ENCODE measurements at places on chromosomes 2 and 18. TPM values are rescaled to one million over a fixed set of nuclear protein-coding genes. Genes with fewer than 3 reads are reported as not detected.

The TCF4 gene
- 33.6 TPM for total RNA-seq

DNA sequence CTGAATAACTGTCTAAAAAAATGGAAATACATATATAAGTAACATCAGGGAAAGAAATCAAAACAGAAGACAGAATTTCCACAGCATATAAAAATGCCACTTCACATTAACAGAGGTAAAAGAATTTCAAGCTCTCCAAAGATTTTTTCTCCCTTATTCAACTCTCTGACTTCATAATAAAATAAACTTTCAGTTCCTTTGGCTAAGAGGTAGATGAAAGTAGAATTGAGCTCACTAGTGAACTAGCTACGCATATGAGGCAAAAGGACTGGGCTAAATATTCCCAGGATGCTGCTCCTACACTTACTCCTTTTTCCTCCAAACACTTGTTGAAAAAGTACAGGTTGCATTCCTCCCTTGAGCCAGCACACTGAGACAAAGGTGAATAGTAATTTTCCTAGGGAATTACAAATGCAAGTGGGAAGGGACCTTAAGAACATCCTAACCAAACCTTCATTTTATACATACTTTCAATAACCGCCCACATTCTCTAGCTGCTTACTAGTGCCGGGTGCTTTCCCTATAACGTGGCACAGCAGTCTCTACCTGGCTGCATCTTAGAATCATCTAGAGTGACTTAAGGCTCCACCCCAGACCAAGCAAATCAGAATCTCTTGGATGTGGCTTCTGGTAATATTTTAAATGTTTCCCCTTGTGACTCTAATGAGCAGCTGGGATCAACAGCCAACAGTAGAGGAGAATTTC is 136.6 kb downstream of the MTCL1 start:
- no peak for DNase-seq

DNA sequence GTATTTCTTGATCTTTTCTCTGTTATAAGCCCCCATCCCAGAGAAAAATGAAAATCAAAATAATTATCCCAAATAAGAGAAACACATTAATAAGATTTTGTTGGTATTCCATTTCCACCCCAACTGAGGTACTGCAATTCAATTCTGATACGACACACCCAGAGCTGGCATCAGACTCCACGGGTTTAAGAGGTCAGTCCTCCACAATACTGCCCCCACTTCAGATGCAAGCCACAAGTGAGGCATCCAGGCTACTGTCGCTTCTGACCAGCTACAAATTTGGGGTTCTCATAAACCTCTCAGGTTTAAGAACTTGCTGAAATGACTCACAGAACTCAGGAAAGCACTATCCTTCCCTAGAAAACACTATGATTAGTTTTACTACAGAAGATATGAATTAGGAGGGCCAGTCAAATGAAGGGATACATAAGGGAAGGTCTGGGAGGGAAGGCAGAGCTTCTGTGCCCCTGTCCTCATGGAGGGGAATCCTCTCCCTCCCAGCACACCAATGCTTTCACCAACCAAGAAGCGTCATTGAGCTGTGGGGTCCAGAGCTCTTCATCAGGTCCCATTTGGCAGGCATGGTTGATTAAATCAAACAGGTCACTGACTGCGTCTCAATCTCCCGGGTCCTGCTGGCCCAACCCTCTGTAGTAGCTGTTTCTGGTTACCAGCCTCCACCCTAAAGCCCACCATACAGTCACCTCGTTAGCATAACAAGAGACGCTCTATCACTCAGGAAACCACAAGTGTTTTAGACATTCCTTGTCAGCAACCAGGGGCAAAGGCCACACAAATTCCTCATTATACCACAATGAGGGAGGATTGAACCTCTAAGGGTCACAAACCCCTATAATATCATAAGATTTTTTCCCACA is 46.2 kb downstream of the IWS1 start:
- no peak for DNase-seq

GRCh38 chr2:98556344-98557033 is 51.8 kb downstream of the COA5 start:
- DNase-seq: no peak

DNA sequence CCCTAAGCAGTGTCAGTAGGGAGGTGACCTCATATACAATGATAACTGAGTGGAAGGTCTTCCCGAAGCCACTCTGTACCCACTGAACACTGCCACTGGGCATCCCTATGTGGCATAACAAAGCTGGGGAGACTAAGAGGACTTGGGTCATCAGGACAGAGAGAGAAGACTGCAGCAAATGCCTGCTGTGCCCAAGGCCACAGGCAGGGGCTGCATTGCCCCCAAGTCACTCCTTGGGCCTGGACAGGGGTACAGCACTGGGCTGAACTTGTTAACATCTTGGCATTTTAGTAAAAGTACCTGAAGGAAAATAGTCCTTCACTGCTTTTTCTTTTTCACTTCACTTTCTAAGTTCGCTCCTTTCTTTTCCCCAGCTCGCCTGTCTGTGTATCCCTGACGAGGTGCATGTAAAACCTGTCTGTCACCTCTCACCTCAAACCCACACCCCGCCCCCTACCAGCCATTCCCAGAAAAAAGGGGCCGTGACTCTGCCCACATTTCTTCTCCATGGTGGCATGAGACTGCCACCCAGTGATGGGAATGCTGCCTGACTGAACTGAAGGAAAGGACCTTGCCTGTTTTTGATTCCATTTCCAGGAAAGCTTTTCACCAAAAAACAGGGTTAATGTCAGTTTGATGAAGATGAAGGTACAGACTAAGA is 62.9 kb downstream of the MTHFD2 start:
- no peak for DNase-seq

The IL1RN gene
- total RNA-seq: not detected

GRCh38 chr18:79738581-79739439 is 58.9 kb upstream of the KCNG2 start:
- DNase-seq: no peak

GRCh38 chr2:233010569-233011267 is 2.3 kb downstream of the NGEF start:
- DNase-seq: no peak

The LIMS4 gene
- total RNA-seq: 2.7 TPM

DNA sequence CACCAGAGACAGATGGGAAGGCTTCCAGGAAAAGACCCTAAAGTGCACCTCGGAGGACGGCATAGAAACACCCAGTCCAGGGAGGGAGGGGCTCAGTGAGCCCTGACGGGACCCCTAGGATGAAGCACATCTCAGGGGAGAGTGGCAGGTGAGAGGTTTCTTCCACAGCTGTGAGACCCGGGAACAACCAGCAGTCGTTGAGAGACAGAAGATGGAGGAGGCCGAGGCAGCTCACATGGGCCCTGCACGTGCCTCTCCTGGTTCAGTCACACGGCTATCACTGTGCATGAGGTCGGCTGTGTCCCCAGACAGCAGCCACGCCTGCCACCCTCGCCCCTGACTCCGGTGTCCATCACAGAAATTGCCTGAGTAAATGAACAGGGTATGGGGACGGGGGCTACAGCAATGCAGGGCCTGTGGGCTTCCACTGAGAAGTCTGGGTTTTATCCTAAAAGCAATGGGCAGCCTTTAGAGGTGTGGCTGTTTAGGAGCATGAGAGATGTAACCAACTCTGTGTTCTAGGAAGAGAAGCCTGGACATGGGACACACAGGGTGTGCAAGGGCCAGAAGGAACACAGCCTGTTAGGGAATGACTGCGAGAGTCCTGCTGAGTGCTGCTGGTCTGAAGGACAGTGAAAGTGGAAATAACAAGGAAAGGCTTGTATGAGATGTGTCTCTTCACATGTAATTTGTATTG is 102.0 kb downstream of the TMEM18 start:
- no peak for DNase-seq

The RTP5 gene
- total RNA-seq: not detected

The CTNNA2 gene
- not detected for total RNA-seq

DNA sequence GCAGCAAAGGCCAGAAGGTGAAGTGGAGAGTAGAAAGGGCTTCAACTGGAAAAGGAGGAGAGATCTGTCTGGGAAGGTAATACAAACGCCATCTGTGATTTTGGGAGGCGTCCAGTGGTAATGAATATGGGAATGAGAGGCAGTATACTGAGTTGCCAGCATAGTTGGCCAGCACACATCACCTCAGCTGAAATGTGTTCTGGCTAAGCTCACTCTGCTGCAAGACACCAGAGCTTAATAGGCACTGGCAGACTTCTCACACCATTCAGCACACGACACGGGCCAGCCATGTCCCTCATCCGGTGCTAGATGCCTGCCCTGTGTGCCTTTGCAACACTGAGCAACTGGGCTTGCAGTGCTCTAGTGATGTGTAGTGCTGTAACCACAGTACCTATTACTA is 277.1 kb downstream of the PIEZO2 start:
- no peak for DNase-seq

GRCh38 chr2:149422337-149422990 is 92.1 kb downstream of the LYPD6 start:
- peak; percentile 67 for DNase-seq

DNA sequence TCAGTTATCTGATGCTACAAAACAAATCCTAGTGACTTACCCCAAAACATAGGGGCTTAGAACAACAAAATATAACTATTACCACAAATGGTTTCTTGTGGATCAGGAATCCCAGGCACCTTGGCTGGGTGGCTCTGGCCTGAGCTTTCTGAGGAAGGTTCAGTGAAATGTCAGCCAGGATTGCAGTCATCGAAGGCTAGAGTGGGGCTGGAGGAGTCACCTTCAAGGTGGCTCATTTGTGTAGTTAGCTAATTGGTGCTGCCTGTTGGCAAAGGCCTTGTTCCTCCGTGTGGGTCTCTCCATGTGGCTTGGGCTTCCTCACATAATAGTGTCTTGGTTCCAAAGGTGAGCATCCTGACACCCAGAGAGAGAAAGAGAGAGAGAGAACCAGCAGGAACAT is 57.4 kb downstream of the COPS8 start:
- DNase-seq: no peak

DNA sequence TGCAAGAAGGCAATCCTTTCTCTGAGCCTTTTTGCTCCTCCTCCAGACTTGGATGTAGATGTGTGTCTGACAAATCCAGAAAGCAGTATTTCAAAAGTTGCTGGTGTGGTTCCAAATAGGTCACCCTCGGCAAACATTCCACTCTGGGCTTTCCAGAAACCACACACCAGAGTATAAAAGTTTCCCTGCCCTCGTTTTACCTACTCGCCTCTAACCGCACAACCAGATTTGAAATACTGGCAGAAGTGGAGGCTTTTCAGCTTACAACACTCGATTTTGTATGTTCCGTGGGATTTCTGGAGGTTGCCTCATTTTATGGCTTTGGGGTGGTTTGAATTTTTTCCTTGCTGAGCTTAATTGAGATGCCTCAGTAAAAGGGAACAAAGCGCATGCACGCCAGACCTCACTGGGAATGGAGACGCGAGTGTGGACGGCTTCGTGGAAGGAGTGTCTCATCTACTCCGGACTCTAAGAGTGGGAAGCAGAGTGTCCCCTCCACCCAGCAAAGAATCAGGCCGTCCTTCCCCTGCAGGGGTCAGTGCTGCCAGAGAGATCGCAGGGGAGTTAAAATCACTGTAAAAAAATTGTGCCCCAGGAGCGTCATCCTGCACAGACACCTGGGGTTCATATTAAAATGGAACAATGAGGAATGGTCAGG is 44.0 kb upstream of the RPL31 start:
- peak; percentile 59 for DNase-seq

- peak; percentile 89 for DNase-seq
These were observed 9.0 kb upstream of the CREG2 start for GRCh38 chr2:101396316-101396717.

The STARD6 gene
- not detected for total RNA-seq

GRCh38 chr2:219598308-219599078 is 836 bp downstream of the STK11IP start:
- no peak for DNase-seq

DNA sequence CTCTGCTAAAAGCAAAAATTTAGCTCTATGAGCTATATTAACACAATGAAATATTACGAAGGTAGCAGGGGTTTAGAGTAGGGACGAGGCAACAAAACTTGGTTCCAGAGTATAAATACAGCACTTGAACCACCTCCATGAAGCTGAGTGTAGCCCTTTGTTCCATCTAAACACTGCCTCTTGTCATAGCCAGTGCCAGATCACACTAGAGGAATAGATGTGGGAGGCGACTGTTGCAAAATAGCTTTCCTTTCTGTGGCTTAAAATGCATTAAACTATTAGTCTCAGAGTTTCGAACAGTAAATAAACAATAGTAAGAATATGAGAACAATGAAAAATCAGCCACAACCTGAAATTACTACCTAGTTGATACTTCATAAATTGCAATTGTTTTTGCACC is 29.8 kb downstream of the PIEZO2 start:
- DNase-seq: no peak

GRCh38 chr18:48418539-48419276 is 9.5 kb upstream of the ZBTB7C start:
- peak; percentile 53 for DNase-seq

- DNase-seq: no peak
These were observed 339.4 kb downstream of the DCC start for GRCh38 chr18:52679354-52679753.

- no peak for DNase-seq
These were observed 823 bp upstream of the GORASP2 start for GRCh38 chr2:170928036-170928823.

DNA sequence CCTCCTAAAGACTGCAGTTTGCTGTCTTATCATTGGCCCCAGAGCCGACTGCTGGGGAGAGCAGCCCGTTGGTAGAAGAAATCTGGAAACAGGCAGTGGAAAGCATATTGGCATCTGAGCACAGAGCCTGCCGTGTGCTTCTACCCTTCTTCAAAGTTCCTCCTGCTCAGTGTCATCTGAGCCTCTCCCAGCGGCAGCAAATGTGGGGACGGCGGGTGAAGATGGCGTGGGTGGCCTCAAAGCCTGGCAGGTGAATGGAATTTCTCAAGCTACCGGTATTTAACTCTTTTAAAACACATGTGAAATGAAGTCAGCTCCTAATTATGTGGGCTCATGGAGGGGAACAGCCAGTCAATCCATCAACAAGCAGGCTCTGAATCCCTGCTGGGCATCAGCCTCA is 181.6 kb upstream of the PXDN start:
- no peak for DNase-seq

GRCh38 chr18:33733376-33733775 is 155.4 kb downstream of the ASXL3 start:
- no peak for DNase-seq

GRCh38 chr2:179995741-179996515 is 11.2 kb downstream of the CWC22 start:
- no peak for DNase-seq

The AOX1 gene
- 19.5 TPM for total RNA-seq

GRCh38 chr2:37323781-37324535 is 675 bp downstream of the PRKD3 start:
- no peak for DNase-seq

- peak; percentile 89 for DNase-seq
These were observed 67.9 kb downstream of the RHOB start for GRCh38 chr2:20514596-20515269.

- DNase-seq: no peak
These were observed 12.1 kb upstream of the CYBRD1 start for GRCh38 chr2:171509945-171510731.

GRCh38 chr2:45134014-45134413 is 124.8 kb upstream of the SIX2 start:
- DNase-seq: no peak

- DNase-seq: no peak
These were observed 55.5 kb downstream of the CRACDL start for GRCh38 chr2:98880266-98881152.

GRCh38 chr18:78704971-78705461 is 274.6 kb upstream of the SALL3 start:
- DNase-seq: no peak

The CYP27C1 gene
- total RNA-seq: 0.63 TPM

The DCDC2C gene
- total RNA-seq: not detected

The SRD5A2 gene
- total RNA-seq: not detected

The CRYBA2 gene
- not detected for total RNA-seq
